D721Med (cell line): ENCODE measurements at places on chromosomes 13 and 19.

GRCh38 chr19:13329766-13330165 lies 176.5 kb downstream of the CACNA1A start:
- DNase-seq, result no peak

GRCh38 chr13:39389013-39389412 lies 214.0 kb downstream of the LHFPL6 start:
- DNase-seq, result no peak

GRCh38 chr19:39261704-39262103 lies 6.5 kb upstream of the IFNL2 start:
- no peak for DNase-seq

- DNase-seq, result no peak
Observed at GRCh38 chr19:45591004-45591637, 6.5 kb upstream of the OPA3 start.

DNA sequence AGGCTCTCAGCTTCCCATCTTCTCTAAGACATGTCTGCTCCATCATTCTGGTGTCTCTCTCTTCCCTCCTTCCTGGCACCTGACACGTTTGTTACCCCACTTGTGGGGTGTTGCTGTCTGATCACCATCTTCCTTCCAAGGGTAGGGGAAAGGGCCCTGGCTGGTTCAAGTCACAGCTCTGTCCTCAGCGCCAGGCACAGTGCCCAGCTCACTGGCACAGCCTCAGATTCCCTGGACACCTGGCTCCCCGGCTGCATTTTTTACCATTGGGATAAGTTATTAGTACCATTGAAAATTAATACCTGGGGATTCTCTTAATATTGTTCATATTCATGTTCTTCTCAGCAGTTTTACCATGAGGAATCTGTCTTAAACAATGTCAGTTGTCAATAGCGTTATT lies 50.8 kb upstream of the LDLR start:
- no peak for DNase-seq

DNA sequence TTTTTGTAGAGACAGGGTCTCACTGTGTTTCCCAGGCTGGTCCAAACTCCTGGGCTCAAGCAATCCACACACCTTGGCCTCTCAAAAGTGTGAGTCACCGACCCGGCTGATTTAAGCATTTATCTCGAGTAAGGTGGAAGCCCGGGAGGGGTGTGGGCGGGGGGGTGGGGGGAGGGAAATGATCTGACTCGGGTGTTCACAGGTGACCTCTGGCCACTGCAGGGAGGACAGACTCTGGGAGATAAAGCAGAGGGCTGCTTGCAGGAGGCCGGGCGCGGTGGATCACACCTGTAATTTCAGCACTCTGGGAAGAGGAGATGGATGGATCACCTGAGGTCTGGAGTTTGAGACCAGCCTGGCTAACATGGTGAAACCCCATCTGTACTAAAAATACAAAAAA lies 7.9 kb downstream of the DENND1C start:
- no peak for DNase-seq

DNA sequence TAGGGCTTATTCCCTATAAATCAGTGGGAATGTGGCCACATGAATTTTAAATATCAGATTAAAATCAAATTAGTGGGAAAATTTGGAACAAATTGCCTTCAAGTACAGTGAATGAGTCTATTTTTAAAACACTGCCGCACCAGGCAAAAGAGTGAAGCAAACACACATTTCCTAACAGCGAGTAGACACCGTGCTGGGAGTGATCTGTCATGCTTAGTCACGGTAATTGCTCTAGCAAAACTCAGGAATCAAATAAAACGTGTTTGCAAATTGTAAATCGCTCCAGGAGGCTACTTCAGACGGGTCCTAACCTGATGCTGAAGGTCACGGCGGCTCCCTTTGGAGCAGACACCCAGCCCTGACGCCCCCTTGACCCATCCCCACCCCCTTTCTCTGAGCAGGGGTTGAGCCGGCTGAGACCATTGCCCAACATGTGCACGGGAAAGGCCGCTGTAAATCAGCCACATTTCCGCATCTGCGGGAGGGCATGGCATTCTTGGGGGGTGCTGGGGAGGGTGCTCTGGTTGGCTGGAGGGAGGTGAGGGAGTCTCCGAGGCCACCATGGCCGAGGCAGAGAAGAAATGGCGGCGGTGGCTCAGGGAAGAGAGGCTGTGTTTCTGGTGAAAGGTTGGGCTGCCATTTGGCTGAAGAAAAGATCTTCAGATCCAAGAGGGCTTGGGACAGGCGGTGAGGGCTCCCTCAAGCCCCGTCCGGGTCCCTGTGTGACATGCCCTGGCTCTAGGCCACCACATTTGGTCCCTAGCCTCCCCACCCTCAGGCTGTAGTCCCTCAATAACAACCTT lies 8.9 kb downstream of the CEBPA start:
- no peak for DNase-seq

DNA sequence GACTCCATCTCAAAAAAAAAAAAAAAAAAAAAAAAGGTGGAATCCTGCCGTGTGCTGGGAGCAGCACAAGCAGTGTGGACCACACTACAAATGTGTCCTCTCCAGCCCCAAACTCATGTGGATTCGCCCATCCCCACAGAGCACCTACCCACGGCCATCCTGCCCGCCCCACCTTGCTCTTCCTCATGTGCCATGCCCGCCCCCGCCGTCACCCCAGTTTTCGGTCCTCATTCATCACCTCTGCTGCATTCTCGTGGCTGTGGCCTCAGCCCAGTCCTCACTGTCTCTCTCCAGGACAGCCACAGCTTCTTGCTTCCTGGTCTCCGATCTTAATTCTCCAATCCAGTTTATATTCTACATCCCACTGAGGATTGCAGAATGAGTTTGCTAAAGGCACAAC lies 80.0 kb upstream of the TM9SF2 start:
- DNase-seq, result no peak

DNA sequence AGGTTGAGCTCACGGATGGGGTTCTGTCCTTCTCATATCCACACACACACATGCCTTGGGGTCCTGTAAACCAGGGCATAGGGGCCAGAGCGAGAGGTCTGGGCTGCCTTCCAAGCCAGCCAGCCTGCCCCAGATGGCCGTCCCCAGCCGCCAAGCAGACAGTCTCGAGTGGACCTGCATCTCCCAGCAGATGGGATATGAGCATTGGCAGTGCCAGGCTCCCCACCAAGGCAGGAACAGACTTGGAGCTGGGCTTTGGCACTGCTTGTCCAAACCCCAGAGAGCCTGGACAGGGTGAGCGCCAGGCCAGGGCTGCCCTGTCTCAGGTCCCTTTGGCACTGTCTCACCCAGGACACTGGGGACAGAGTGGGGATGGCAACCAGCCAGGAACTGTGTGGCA lies 130.4 kb downstream of the DPF1 start:
- DNase-seq, result no peak

DNA sequence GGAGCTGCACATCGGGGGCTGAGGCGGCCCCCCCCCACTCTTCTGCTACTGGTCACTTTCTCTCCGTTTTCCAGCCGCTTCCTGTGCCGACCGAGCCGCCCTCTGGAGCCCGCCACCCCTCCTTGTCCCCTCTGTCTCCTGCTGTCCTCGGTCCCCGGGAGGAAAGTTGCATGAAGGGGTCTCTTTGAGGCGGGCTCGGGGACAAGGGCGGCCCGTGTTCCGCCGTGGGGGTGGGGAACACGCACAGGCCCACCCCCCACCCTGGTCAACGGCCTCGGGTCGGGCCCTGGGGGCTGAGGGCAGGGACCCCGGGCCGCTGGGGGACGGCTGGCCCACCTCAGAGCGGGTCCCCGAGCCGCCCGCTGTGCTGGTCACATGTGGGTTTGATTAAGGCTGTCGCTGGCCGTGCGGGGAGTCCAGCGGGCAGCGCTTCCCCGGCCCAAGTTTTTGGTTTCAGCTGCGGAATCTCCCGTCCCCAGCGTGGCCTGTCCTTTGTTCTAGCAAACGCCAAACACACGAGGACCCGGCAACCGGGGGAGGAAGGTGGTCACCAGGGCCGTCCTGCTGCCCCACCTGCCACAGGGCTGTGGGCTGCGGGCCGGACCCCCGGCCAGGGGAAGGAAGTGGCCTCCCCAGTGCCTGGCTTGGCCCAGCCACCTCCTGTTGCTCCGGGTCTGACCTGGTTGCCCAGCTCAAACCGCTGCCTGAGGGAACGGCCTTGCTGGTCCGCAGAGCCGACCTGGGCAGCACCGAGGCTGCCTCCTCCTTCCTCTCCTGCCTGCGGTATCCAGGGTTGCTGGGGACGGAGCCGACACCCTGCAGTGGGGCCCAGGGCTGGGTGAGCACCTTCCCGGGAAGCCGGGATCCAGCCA lies 1.9 kb downstream of the EFNA2 start:
- no peak for DNase-seq

DNA sequence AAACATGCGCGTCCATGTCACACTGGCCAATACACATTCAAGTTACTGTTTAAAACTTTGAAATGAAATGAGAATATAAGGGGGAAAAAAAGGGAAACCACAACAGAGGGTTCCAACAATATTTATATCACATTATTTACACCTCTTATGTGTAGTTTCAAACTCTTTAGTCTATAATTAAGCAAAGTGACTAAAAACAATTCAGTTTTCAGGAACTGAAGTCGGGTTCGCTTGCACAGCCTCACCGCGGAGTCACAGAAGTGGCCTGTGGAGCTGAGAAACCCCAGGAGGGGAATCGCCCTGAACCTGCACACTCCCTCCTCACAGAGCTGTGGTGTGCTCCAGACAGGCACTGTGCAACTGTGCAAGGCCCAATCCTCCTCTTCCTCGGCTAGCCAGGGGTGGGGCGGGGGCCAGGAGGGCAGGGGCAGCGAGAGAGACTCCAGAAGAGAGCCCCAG lies 75.9 kb downstream of the STK24 start:
- DNase-seq, result no peak

DNA sequence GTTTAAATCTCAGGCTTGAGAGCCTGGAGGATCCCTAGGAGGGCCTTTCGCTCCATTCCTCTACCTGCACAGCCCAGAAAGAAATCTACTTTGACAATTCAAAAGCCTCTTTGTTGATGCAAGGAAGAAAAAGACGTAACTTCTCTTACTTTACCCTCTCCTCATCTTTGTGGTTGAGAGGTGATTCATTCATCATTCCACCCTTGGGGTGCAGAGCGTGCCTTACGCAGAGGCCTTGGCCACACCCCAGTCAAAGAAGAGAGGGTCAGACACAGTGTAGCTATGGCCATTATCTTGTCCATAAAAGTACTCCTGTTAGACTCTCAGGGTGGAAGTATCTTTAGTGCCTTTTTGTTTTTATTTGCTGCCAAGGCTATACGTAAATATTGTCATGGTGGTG lies 184.0 kb downstream of the IRS2 start:
- DNase-seq, result no peak

- no peak for DNase-seq
Observed at GRCh38 chr13:108120856-108121255, 94.5 kb downstream of the LIG4 start.

DNA sequence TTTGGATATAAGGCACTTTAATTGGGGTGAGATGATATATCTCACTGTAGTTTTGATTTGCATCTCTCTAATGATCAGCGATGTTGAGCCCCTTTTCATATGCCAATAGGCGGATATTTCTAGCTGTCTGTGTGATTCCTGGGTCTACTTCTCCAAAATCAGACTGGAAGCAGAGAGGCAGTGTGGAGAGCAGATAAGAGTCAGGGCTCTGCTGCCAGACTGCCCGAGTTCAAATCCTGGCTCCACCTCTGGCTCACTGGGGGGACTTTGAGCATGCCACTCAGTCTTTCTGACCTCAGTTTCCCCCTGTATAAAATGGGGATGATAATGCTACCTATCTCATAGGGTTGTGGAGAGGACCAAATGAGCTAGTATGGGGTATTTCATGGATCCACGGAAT lies 24.0 kb upstream of the ACP7 start:
- no peak for DNase-seq

- DNase-seq, result no peak
Observed at GRCh38 chr13:77872995-77873394, 45.6 kb downstream of the EDNRB start.

DNA sequence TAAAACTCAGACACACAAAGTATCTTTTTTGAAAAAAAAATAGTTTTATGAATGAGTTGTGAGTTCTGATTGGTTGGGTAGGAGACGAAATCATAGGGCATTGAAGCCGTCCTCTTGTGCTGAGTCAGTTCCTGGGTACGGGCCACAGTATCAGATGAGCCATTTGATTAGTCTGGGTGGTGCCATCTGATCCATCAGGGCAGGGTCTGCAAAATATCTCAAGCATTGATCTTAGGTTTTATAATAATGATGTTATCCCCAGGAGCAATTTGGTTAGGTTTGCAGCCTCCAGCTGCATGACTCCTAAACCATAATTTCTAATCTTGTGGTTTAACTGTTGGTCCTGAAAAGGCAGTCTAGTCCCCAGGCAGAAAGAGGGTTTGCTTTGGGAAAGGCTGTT lies 1310.6 kb downstream of the SLITRK1 start:
- DNase-seq, result no peak

DNA sequence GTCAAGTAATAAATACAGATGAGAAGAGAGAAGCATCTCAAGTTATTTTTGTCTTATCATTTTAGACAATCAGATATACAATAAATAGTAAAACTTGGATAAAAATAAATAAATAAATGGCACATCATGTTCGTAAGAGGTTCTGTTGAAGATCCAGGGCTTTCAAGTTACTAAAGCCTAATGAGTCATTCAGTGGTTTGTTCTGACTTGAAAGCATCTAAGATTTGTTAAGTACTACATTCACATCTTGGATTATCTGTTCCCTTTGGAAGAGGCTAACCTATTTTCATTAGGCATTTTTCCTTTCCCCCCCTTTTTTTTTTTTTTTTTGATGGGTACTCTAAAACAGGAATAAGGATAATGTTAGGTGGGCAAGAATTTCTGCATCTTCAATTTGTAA lies 429.3 kb downstream of the PCDH20 start:
- DNase-seq, result no peak

DNA sequence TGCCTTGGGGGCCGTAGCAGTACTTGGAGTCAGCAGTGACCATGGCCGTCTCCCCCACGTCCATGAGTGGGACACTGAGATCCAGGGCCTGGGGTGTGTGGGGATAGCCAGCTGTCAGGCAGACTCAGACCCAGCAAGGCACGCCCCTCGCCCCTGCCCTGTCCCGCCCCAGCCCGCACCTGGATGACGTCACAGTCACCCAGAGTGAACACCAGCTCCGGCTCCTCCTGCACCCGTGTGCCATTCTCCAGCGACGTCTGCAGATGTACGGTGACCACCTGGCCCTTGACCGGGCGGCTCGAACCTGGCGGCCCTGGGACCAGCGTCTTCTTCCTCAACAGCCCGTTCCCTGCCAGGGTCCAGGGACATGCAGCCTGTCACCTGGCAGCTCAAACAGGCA lies 4.0 kb downstream of the FKBP8 start:
- no peak for DNase-seq

DNA sequence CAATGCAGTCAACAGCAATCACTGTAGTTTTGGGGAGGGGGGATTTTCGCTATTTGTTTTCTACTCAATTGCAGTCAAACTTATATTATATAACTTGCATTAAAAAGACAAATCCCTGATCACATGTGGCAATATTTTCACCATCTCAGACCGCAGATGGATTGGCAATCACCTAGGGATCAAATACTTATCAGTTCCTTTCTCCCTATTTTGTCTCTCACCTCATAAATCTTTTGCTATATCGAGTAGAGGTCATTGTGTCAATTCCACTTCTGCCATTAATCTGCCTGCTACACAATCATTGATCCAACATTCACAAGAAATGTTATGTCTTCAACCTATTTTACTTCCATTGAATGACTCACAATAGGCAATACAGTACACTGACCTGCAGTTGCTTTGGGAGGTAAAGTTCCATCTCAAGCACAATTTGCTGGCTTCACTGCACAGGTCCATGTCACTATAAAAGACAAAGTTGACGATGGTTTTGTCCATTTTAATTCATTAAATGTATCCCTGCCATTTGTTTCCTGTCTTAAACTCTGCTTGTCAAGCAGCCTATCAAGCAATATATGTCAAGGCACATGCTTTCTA lies 415.8 kb upstream of the PCDH9 start:
- DNase-seq, result no peak

GRCh38 chr19:42140125-42140754 lies 8.0 kb upstream of the POU2F2 start:
- DNase-seq, result no peak
